ENCODE measurements at places on chromosomes 1 and 21.
A peak's percentile ranks its signal among the peaks of the same experiment; 100 is the strongest.

GRCh38 chr1:18118491-18118890, 10.9 kb downstream of the IGSF21 start:
- no peak for DNase-seq

GRCh38 chr21:46285206-46285661, at the start of gene MCM3AP:
MCM3AP (minus strand) TSS chr21:46285611; CDS start chr21:46285286, 325 bp downstream.
- no peak for DNase-seq

DNA sequence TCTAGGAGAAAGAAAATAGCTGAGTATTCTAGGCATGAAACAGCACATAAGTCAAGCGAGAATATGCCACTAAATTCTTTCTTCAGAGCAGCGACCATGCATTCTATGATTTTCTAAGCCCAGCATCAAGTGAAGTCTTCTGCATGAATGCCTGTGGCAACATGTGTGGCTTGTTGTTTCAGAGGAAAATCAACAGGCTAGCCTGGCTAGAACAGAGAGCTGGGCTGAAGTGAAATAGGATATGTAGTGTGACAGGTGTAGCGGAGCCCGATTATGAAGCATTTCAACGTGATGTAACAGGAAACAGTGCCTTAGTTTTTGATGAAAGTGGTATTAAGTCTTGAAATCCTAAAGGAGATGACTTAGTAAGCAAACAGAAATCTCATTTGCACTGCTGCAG, 7.0 kb downstream of the CSDE1 start:
- DNase-seq = no peak

DNA sequence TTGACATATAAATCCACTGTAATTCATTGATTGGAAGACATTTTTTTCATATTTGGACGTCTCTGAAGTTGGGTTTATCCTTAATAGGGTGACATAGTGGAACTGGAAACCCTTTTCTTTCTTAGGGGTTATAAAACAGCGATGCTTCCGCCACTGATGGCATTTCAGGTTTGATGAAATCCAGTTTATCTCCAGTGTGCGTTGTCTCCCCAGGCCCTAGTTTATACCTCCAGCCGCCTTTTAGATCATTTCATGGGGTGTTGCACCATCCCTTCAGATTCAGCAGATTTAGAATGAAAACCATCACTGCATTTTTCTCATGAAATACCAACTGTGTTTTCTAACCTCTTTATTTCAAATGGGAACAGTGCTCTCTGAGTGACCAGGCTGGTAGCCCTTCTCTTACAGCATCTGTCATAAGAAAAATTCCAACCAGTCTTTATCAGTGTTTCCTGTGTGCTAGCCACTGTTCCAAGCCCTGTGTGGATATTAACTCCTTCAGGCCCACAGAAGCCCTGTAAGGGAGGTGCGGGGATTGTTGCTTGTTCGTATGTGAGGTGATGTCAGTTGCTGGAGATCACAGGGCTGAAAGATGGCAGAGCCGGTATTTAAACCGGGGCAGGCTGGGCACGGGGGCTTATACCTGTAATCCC, 19.0 kb downstream of the H6PD start:
- no peak for DNase-seq

DNA sequence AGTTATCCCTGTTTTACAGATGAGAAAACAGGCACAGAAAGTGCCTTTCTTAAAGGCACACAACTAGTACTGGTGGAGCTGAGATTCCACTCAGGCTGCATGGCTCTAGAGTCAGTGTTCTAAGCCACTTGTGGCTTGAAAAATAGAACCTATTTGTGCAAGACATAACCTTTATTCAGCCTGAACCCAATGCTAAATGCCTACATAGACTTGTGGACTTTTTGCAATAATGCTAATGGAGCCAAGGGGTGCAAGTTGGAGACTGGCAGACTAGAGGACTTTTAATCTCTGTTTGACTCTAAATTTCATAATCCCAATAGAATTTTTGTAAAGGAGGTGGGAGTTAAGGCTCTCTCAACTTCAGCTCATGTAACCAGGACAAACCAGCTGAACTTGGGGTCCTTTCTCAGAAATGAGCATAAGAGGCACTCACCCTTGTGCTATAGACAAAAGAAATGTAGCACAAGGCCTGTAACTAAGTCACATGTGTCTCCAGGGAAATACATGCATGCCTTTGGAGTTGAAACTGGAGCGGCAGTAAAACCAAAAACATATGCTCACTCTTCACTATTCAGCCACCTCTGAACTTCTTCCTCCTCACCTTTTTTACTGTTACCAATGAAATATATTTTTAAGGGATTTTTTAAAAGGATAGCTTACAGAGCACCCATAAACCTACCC, 43.0 kb upstream of the AK4 start:
- no peak for DNase-seq

- DNase-seq = no peak
Measured at GRCh38 chr1:50570066-50570468, 146.8 kb upstream of the DMRTA2 start.

DNA sequence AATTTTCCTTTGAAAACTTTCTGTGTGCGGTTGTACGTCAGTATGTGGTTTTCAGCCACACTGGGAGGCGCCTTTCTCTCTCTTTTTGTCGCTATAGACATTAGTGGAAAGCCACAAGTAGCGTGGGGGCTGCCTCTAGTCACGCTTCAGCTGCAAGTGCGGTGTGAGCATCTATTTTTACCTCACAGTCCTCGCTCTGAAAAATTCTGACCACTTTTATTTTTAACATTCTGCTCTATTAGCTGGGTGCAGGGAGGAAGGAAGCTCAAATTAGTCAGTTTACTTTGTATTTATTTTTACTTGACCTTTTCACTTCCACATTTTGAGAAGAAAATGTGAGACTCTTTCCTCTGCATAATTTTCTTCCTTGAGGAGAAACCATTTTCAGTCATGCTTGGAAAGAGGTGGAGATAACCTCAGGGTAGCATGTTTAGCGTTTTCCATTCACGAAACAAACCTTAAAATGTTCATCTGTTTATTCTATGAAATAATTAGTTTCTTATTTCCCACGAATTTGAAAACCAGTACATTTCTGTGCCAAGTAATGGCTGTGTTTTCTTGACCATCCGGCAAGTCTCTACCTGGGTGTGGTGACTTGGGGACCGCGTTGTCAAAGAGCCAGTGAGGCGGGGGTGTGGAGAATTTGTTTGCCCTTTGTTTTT, 35.6 kb downstream of the ADARB1 start:
- no peak for DNase-seq

DNA sequence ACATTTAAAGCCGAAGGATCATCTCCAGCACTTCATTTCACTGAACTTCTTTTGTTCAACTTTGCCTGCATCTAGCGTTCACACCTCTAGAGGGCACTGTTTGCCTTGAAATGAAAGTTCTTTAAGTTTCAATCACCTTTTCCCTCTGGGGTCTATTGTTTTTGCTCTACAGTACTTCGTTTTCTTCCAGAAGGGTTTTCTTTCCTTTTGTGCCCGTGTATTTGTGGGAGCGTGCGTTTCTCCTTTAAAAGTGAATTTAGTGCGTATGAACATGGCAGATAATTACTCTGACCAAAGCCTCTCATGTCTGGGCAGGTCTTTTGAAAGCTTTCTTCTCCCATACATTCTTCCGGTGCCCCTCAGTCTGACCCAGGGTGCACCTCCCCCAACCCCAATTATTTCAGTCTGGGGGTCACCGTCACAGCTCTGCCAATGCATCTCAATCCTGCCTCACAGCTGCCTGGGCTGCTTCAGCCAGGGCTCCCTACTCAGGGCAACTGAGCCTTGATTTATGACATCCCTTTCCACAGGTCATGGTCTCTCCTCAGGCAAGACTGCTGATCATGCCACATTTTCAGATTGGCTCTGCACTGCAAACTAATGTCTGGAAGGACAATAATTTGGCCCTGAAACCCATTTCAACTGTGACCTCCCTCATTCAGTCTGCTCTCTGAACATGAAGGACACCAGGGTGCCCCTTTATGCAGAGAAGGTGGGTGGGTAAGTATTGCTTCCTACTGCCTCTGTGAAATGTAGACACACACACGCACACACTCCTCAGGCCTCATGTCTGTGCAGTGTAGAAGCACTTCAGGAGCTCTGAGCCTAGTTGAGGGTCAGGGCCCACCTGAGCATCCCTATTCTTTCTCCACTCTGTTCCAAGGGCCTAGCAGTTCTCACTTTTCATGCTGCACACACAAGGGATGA, 88.6 kb downstream of the NUF2 start:
- no peak for DNase-seq

DNA sequence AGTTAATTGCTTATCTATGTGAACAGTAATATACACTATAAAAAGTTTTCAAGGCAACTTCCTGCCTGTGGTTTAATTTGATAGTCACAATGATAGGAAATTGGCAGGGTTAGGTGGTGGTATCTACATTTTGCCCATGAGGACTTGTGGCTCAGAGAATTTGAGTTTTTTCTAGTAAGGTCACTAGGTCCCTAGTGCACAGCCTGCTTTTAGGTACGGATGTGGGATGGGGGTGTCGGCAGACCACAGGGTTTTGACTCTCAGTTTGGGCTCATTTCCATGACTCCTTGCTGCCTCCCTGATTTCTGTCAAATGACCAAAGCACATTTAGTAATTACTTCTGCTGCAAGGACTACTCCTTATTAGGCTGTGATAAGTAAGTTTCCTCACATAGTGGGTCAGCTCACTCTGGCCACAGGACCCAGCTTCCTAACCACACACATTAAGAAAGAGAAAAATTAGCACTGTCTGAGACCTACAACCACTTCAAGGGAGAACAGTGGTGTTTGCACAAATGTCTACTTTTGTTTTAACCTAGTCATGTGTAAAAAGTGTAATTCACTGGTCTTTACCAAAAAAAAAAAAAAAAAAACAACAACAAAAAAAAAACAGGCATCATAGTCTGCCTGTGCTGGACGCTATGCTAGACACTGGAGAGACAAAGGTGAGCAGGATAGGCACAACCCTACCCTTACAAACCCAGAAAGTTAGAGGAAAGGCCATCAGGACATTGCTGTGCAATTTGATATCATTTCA, 43.7 kb downstream of the MRPL39 start:
- DNase-seq = no peak

- no peak for DNase-seq
Measured at GRCh38 chr1:94591823-94592570, 50.4 kb upstream of the F3 start.

GRCh38 chr1:96583903-96584302, 137.7 kb upstream of the PTBP2 start:
- no peak for DNase-seq

- DNase-seq = no peak
Measured at GRCh38 chr21:44687671-44688070, 5.7 kb upstream of the KRTAP12-1 start.

DNA sequence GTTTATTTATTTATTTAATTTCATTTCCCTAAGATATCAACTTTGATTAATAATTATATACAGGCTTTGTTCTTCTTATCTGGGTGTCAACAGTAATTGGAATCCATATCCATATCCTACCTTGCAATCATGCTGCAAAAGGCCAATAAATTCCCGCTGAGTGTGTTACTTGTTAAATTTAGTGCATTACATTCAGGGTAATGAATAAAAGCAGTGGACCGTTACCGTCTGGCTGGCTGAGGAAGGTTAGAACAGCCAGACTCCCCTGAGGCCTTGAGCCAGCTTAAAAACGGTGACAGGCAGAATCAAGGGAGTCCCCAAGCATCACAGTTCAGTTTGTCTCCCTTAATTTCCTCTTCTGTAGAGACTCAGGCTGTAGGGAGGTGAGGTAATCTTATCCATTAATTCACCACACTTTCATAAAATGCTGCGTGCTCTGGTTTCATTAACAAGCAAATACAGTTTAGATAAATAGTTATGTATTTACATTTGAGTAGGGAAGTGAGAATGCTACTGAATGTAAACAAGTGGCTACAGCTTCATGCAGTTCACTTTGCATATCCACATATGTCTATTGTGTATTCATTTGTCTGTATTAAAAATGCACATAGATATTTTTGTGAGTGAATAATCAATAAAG, 888.2 kb upstream of the CXADR start:
- no peak for DNase-seq

- no peak for DNase-seq
Measured at GRCh38 chr1:55214934-55215193, 300 bp downstream of the USP24 start.

GRCh38 chr1:22024485-22025367, 23.3 kb downstream of the CELA3A start:
- peak; percentile 62 for DNase-seq

DNA sequence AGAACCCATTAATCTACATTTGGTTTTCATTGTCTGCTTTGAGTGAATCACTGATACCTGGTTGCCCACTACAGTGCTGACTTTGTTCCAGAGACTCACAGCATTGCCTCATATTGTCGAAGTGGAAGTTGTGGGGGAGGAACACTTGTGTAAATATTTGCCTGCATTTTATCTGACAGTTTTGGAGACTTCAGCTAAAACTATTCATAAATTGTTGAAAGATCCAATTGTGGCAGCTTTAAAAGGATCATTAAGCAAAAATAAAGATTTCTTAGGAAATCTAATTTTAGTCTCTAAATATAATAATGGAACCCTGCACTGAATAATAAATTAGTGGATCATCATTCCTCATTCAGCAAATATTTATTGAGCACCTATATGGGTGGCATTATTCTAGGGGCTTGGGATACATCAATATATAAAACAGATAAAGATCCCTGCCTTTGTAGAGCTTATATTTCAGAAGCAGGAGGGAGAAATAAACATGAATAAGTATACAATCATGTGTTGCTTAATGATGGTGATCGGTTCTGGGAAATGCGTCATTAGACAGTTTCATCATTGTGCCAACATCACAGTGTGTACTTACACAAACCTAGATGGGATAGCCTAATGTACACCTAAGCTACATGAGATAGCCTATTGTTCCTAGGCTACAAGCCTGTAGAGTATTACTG, 73.5 kb downstream of the OSBPL9 start:
- no peak for DNase-seq

- DNase-seq = no peak
Measured at GRCh38 chr1:170721621-170722020, 57.7 kb downstream of the PRRX1 start.

GRCh38 chr21:37423103-37423502, 56.5 kb downstream of the DYRK1A start:
- DNase-seq = no peak

- no peak for DNase-seq
Measured at GRCh38 chr1:241934201-241934848, 23.2 kb upstream of the BECN2 start.

DNA sequence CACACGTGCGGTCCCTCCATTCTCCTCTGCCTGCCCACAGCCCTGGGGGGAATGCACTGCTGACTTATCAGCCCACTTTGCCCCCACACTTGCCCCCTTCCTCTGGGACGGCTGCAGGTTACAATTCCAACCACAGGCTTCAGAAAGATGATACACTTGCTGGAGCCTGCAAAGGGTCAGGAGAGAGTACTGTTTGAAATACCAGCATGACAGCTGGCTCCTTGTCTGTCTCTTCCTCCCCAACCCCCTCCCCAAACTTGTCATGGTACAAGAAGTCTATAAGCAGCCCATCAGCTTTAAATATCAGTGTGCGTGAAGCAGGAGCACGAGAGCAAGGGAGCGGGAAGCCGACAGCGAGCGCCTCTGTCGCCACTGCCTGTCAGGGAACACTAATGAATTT, 62.4 kb downstream of the ERI3 start:
- DNase-seq = no peak

All from activated CD4-positive, CD25-positive, alpha-beta regulatory T cell treated with anti-CD3 and anti-CD28 coated beads, Interleukin-2, amount 50 U/mL, for 16 hours (primary cell).